Inflammatory macrophage treated with lipopolysaccharide for 1 hour (primary cell): ENCODE measurements at places on chromosomes 3 and 15.

DNA sequence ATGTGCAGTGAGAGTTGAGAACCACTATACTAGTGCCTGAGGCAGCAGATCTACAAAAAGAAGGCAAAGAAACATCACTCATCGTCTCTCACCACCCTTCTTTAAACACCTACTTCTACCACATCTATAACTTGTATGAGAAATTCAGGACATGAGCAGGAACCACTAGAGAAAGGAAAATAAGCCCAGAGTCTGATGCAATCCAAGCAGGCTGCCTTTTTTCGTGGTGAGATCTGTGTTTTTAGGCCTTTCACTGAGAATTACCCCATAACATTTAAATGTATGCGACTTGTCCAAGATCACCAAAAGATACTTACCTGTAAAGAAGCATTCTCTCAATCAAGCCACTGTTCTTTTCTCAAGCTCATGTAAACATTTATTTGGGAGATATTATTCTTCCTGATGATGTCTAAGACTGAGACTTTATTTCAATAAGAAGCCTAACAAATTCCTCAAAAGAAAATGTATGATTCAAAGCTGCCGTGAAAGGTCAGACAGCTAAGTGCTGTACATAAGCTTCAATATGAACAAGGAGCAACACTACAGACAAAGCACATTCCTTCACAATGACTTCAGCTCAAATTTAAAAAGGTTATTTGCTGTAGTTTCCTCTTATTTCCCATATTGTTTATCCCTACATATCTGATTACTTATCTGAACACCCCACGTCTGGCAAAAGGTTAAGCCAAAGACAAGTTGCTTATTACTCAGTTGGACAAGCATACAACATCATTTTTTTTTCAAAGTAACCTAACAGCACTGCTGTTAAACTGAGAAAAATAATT, 16.5 kb downstream of the SPICE1 start:
- no peak for DNase-seq

DNA sequence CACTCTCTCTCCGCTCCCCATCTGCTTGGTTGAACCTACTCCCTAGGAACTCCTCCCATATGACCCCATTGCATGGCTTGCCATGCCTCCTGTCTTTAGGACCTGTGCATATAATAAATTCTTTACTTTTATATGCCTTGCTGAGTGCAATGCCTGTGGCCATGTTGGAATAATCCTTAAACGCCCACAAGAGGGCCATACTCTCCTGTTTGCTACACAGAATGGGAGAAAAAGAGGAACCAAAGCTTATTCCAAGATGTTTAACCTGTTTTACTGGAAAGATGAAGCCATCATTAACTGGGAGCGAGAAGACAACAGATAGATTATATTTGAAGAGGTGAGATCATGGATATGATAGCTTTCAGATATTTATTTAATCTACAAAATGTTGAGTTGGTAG, 1097.8 kb downstream of the NAALADL2 start:
- DNase-seq, result no peak

DNA sequence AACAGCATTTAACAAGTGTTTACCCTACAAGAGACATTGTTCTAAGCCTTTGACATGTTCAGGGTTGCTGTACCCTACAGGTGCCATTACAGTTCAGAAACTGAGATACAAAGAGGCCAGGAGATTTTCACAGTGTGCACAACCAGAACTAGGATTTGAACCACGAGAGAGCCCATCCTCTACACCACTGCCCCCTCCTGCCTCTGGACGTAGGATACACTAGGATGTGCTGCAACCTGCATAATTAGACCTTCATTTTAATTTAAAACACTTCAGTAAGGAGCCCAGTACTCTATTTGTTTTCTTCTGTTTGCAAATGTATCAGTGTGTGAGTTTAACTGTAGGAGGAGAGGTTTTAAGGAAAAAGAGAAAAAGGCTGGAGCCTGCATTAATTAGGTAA, 123.1 kb upstream of the RARB start:
- DNase-seq, result no peak

GRCh38 chr3:187943677-187944389, 198.6 kb upstream of the BCL6 start:
- DNase-seq, result no peak

DNA sequence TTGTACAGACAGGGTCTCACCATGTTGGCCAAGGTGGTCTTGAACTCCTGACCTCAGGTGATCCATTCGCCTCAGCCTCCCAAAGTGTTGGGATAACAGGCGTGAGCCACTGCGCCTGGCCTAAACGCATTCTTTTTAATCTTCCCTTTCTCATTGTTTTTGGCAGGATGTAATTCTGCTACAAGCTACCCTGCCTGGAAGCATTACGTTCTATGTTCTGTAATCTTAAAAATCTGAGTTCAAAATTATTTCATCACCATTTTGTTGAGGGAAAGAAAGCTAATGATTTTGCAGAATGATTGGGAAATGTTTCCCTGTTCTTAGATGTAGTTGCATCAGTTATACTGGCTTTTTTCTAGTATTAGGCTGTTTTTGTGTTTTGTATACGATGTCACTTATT, 71.5 kb downstream of the RGMA start:
- DNase-seq, result peak; percentile 41

- no peak for DNase-seq
Measured at GRCh38 chr15:62067448-62068044, 769 bp downstream of the C2CD4A start.

- no peak for DNase-seq
Measured at GRCh38 chr15:101378171-101378755, 83.2 kb upstream of the SNRPA1 start.

GRCh38 chr3:155744626-155745324, at the start of gene PLCH1:
Gene PLCH1, minus strand, starts transcription at chr3:155745071. Its CDS starts 40,847 bp downstream, at chr3:155704224.
- DNase-seq, result peak; percentile 11

DNA sequence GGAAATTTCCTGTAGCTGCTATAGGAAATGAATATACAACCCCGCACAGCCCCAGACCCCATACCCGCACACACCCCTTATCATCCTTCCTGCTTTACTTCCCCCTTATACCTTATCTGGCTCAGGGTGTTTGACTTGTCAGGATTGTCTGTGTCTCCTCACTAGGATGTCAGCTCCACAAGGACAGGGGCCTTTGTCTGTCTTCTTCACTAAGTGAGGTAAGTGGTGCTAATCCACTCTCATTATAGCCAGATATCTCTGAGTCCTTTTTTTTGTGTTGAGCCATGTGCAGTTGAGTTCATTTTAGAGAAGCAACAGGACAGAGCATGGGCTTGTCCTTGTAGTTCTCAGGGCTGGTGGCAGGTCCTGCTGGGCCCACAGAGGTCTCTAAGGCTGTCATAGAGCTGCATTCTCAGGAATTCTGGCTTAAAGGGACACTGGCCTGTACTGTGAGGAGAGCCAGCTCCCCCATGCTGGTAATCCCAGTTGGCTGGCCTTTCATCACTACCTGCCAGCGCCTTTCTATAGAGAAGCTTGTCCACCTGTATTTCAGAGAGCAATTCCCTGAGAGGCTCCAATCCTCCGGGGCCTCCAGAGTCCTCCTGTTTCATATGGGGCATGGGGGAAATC, 9.0 kb downstream of the KY start:
- no peak for DNase-seq

GRCh38 chr3:61029194-61029593, 222.1 kb downstream of the FHIT start:
- DNase-seq, result no peak

DNA sequence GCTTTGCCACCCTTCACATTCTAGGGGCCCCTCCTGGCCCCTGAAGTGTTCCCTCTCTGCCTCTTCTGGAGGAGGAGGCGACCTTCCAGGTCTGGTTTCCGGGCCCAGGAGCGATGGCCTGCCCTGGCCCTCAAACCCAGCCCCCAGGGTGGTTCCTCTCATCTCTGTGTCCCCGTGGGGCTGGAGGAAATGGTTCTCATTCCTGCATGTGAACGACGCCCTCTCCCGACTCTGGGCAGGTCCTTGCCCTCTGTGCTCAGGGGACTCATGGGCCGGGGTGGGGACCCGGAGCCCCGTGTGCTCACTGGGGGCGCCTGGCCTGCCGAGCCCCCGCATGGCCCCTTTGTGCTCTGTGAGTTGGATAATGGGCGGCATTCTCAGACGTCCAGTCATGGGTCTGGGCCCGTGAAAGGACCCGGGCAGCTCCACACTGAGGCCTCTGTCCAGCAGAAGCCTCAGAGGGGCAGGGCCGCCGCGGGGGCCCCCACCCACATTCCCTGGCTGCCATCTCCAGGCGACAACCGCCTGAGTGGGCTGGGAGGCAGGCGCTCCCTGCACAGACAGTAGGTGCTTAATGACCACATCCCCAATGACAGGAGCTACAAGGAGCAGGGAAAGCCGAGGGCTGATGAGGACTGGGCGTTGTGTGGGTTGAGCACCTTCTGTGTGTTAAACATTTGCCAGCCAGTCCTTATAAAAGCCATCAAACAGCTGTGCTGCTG, 5.5 kb upstream of the PLXND1 start:
- no peak for DNase-seq

GRCh38 chr3:119349354-119350041, 55.3 kb downstream of the ARHGAP31 start:
- DNase-seq, result no peak

DNA sequence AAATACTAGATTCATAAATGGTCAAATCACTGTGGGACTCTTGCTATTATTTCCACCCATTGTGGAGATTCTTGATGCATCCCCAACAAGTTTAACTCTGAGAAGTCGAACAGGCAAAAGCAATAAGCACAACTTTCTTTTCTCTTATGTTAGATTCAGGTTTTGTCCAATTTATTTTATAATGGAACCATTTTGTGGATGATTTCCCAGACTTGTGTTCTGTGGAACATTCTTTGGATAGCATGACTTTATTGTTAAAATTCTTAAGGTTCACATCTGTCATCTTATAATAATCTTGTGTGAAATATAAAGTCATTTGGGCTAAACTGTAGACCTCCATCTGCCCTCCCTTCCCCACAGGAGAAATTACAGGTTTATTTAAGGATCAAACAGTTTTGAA, 213.7 kb downstream of the LPP start:
- no peak for DNase-seq

- DNase-seq, result no peak
Measured at GRCh38 chr15:100890051-100890720, 10.6 kb downstream of the ALDH1A3 start.

GRCh38 chr3:133292296-133292695, 107.6 kb upstream of the BFSP2 start:
- no peak for DNase-seq

DNA sequence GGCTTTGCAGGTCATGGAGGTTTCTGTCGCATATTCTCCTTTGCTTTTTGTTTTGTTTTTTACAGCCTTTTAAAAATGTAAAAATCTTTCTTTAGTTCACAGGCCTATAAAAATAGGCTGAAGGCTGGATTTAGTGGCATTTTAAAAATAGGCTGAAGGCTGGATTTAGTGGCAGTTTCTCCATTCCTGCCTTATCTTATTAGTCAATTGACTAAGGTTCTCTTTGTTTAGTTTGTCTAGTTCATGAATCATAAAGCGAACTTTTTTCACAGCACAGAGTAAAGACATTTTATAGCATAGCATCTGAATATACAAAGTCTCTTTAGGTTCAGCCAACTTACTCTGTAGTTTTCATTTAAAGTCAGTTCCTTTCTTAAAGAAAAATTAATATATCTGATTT, 31.4 kb downstream of the AP4E1 start:
- no peak for DNase-seq

DNA sequence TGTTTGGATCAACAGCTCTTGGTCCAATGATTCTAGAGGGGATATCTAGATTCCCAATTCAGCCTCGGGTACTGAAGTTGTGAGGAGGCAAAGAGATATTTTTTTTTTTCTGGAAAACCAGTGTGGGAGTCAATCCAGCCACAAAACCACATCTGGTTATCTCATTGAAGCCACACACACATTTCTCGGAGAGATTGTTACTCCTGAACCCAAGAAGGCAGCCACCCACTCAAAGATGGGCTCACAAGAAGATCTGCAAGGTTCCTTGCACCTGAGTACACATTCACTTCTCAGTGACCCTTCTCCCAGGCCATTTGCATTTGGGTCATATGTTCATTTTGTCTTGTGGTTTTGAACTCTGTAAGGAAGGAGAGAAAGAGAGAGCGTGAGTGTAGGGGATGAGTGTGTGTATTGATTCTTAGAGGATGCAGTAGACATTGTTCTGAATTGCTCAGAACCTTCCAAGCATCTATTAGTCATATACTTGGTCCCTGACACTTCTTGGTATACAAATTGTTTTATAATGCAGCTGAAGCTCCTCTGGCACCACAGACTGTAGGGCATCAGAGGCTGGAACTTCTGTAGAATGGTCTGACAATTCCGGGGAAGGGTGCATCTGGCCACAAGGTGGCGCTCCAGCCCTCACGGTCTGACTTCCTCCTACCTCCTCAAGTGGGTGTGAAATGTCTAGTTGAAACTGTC, 39.3 kb upstream of the TRA2B start:
- DNase-seq, result peak; percentile 96

- no peak for DNase-seq
Measured at GRCh38 chr3:196654735-196655090, 15.2 kb downstream of the NRROS start.

DNA sequence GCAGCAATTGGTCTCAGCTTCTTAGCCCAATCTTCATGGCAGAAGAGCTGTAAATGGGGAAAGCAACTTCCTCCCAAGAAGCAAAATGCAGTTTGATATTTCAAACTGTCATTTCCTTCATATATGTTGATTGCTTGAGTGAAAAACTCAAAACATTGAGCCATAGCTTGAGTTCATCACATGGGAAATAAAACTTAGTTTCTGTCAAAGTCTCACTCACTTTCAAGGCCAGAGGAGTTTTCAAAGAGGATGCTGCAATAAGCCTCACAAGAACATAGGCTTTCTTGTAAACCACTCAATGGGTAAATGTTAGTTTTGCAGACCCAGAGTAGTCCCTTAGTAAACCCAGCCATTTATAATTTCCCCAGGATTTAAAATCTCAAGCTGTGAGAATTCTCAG, 29.1 kb upstream of the SUCLG2 start:
- no peak for DNase-seq

DNA sequence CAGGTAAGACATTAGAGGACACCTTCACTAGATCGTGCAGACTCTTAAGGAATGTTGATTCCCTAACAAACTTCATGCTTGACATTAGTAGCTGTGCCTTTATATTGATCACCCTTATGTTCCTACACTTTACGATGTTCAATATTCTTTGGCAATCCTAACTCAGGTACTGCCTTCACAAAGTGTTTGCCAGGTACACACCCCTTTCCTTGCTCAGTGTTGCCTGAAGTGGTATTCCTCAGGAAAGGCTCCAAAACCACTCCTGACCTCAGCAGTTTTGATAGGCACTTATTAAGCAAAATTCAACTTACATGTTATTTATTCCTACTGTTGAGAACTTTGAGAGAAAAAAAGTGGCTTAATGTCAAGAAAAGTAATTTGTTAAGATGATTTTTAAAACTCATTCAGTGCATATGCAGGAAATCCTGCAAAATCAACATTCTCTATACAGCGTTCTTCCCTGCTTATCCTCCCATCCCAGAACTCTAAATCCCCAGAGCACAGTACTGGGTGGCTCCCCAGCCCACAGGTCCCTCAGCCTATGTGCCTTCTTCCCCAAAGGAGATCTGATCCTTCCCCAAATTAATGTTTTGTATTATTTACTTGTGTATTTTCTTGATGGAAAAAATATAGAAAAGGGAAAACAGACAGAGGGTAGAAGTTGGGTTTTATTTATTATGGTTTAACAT, 260.7 kb downstream of the MECOM start:
- DNase-seq, result no peak

GRCh38 chr3:129599073-129599472, 7.4 kb downstream of the PLXND1 start:
- DNase-seq, result no peak
